Muscle of back (tissue), 13 donors: ENCODE measurements at places on chromosomes 6 and 20. TPM values are rescaled to one million over a fixed set of nuclear protein-coding genes. Genes with fewer than 3 reads are reported as not detected.

Gene HLA-DOA
- polyA plus RNA-seq: 1.6 TPM

- DNase-seq: no peak
Measured at GRCh38 chr20:3909952-3910366, 20.8 kb downstream of the PANK2 start.

- DNase-seq: no peak
Measured at GRCh38 chr20:6012179-6012578, 41.7 kb downstream of the LRRN4 start.

Gene EPPIN
- polyA plus RNA-seq: not detected

DNA sequence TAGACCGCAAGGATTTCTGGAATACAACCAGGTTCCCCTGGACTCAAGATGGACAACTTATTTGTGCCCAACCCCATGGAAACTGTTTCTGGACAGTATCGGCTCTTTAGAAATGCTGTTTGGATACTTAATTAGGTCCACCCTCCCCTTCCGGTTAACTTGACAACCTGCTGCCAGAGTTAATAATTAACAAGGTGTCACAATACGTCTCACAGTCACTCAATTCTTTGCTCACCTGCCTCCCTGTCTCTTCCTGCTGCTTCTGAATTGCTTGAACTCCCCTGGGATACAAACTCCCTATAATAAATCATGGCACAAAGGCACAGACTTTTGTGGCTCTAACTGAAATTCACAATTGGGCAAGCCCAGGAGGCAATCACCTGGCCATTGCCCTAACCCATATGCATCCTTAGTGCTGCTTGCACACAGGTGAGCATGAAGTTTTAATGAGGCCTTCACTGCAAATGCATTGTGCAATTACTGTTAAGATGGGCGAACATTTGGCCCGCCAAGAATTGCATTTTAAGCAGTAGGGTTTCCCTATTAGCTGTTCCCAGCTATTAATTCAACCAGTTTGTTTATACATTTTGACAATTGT, 504.4 kb upstream of the NOX3 start:
- no peak for DNase-seq

DNA sequence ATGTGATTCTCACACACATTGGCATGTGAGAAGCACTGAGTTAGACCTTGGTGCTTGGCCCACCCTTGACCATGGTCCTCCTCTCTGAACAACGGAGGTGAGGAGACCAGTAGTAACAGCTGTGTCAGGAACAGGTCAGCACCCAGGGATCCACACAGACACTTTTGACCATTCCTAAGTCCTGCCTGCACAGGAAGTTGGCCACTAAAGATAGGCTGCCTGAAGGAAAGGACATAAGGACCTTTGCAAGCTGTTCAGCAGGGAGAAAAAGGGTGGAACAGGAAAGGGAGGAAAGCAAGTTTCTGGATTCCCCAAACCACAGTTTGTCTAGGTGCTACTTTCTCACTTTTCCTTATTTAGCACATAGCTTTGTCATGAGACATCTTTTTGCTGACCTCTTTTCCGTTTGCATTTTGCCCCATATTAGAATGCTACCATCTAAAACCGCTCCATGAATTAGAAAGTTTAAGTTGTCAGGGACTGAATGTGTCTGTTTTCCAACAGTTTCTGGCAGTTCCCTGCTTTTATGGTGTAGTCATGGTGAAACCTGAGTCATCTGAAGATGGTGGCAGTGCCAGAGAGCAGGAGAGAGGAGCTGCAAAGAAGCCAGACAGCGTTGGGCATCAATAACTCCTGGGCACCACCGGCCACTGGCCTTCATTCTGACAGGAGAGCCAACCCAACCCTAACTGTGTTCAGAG, 1.1 kb upstream of the CD109 start:
- DNase-seq: no peak

Gene CLPSL1
- not detected for polyA plus RNA-seq

DNA sequence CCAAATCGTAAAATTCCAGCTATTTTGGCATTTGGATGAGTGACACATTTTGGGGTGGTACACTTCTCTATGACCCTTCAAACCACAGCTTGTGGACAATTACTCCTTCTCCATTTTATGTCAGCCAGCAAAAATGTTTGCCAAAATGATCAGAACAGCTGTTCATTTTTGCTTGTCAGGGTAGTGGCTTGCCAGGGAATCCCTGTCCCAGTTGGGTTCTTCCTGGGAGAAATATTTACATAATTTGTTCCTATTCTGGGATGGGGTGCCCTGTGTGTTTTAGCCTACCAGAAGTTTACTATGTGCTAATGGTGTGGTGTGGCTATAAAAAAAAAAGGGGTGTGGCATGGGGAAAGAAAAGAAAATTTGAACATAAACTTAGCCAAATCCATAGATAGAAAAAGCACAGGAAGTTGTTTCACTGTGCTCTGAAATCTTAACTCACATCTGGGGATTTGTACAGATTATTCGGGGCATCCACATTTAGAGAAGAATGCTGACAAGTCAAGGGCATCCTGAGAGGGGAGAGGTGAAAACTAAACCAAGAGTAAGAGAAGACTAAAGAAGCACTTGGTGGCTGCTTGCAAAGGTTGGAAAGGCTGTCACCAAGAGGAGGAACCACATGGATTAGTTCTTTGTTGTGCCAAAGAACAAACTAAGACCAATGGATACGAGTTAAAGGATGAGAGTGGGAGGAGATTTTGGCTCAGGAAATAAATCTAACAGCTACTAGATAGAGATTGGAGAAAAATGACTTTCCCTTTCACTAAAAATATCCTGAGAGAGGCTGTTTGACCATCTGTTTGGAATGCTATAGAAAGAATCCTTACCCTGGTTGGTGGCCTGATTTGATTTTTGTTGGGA, 55.2 kb upstream of the RBM24 start:
- DNase-seq: peak; percentile 45

DNA sequence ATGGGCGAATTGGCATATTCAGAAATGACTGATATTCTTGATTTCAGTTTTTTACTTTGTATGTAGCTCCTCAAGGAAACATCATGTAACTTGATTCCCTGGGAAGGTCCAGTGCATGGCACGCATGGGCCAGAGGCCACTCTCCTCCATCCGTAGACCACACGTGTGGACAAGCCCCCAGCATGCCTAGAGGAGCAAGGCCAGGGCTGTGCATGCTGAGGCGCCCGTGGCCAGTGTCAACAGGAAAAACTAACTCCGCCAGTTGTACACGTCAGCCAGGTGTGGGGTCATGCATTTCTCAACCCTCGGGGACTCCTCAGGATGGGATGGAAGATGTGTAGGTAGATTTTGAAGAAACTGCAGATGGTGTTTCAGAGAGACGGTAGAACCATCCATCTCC, 37.8 kb upstream of the CD93 start:
- DNase-seq: no peak

- DNase-seq: peak; percentile 13
Measured at GRCh38 chr6:38610050-38610625, 29.6 kb downstream of the BTBD9 start.

GRCh38 chr20:17611290-17611539, 41.3 kb downstream of the DSTN start:
- DNase-seq: no peak

Gene ZC3H12D
- polyA plus RNA-seq: 0.20 TPM

DNA sequence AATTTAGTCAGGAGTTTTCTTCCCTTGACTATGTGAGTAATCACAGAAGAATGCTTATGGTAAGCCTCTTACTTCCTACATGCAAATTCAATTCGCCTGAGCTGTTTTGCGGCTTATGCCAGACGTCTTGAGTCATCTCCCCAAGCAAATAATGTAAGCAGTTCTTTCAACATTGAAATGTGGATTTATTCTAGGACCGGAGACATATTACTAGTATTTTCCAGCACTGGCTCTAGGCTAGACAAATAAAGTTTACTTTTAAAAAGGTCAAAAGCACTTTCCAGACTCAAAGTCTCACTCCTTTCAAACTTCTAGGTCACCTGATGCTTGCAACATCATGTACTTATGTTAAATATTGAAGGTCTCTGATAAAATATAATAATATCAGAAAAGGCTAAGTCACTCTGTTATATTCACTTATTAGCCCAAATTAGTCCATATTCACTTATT, 38.1 kb upstream of the NOX3 start:
- DNase-seq: peak; percentile 90

DNA sequence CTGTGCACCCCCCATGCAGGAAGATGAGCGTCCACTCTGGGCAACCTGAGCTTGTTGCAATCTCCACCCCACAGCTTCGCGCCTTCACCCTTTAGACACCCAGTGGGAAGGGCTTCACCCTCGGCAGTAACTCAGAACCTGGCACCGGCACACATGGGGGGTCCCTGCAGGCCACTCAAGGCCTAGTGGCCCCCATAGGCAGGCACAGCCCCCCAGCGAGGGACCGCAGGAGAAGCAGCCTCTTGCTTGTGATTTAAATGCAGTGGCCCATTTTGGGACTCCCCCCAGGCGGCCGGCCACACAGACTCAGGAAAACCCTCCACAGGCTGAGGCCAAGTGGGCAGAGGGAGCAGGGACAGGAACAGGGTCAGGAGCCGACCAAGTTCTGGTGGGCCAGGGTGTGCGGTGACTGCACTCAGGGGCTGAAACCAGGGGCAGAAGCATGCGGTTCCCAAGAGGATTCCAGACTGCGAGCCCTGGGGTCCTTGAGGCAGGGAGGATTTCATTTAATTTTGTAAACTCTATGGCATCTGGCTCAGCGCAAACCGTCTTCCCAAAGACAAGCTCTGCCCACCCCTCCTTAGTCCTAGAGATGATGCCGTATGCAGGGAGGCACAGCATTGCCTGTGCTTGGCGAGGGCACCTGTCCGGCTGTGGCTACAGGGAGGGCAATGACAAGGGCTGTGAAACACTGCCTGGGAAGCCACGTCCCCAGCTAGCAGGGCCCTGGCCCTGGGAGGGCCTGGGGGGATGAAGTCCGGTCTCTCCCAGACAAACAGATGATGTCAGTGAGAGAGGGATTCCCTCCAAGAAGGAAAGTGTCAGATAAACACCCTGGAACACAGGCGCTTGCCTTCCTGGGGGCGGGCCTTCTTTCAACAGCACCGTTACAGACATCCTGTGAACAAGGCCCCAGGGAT, 52.9 kb upstream of the GPR31 start:
- peak; percentile 25 for DNase-seq

- DNase-seq: no peak
Measured at GRCh38 chr20:8986631-8987030, 82.3 kb upstream of the PLCB4 start.

GRCh38 chr6:157613011-157613522, 210.0 kb upstream of the SNX9 start:
- peak; percentile 57 for DNase-seq

Gene TNFRSF21
- polyA plus RNA-seq: 21.6 TPM

Gene OSER1
- polyA plus RNA-seq: 26.2 TPM

Gene EIF6
- polyA plus RNA-seq: 66.1 TPM

DNA sequence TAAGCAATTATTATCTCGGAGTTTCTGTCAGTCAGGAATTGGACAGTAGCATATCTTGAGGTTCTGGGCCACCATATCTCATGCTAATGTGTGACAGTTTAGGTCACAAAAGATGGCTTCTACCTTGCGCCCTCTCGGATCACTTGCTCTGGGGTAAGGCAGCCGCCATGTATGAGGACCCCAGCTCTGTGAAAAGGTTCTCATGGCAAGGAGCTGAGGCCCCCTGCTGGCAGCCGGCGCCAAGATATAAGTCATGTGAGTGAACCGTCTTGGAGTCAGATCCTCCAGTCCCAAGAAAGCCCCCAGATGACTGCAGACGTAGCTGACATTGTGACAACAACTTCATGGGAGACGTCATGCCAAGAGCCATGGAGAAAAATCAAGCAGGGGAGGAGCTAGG, 670.8 kb downstream of the KIF16B start:
- no peak for DNase-seq

DNA sequence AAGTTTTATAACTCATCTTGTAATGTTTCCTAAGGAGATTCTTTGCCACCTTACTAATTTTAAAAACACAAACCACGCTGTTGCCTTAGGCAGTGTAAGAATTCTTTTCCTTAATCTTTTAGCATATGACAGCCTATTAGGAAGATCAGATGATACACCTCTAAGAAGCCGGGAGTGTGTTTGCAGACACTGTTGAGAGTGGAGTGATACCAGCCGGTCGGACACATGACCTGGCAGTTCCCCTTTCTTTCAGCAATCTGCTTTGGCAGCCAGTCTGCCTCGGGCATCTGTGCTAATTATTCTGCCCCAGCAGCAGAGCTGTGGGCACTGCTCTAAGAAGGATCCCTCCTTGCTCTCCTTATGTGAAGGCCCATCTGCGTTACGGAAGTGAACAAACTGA, 50.9 kb downstream of the PLCB4 start:
- no peak for DNase-seq
